ENCODE measurements at places on chromosomes 6 and 20.

DNA sequence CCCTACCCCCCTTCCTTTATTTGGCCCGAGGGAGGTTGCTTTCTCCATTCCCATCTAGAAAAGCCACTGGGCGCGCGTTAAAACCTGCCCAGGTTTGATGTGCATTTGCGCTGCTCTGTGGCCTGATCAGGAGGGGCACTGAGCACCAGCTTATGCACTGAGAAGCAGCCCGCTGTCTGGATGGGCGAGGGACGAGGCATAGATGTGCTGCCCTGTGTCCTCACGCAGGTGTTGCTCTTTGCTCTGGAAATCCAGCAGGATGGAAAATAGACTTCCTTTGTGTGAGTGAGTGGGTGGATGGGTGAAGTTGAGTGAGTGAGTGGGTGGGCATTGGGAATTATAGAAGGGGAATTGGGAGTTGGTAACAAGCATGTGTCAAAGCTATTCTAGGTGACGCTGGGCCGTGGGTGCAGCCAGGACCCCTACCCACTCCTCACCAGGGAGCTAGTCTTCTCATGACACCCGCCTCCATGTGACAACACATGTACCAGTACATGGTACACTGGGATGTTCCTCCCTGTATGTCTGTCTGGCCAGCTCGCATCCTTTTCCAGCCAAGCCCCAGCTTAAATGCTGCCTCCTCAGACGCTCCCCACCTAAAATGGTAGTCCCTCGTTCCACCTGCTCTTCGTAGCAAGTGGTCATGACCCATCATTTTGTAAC, 162.6 kb downstream of the DTNBP1 start:
- no peak for DNase-seq

GRCh38 chr6:80938131-80938530, 814.4 kb downstream of the TENT5A start:
- DNase-seq: no peak

DNA sequence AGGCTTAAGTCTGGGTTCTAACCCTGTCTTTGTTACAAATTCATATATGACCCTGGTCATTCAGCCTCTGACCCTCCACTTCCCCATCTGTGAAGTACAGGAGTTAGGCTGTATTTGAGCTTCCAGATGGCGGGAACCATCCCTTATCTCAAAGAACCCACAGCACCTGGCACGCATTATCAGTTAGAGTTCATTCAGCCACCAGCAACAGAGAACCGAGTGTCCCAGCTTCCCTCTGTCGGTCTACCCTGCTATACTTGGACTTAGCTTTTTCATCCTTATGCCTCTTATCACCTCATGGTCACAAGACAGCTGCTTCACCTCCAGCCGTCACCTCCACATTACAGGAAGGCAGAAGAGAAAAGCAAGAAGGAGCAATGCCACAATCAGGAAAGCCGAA, 147.8 kb downstream of the EYA2 start:
- DNase-seq: no peak

GRCh38 chr6:11953641-11954040, 58.5 kb upstream of the HIVEP1 start:
- no peak for DNase-seq

- peak; percentile 50 for DNase-seq
Measured at GRCh38 chr6:159074120-159074684, 29.4 kb upstream of the TAGAP start.

DNA sequence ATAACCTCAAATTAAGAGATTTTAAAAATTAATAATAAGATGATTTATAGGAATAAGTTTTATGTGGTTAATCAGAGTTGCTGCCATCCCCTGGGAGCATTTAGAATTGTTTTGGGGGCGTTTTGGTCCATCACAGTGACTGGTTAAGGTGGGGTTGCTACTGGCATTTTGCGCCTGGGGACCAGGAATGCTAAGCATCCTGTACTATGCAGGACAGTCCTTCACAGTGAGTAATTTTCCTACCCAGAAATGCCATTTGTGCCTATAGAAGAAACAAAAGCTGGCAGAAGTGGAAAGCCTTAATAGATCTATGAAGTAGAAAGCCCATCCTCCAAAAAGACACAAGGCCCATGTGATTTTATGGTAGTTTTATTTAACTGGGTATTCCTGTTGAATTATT, 118.0 kb downstream of the ANKS1A start:
- DNase-seq: no peak

GRCh38 chr6:45371924-45372573, 5.7 kb downstream of the SUPT3H start:
- DNase-seq: no peak

- DNase-seq: no peak
Measured at GRCh38 chr6:30397697-30398096, 52.7 kb downstream of the RPP21 start.

DNA sequence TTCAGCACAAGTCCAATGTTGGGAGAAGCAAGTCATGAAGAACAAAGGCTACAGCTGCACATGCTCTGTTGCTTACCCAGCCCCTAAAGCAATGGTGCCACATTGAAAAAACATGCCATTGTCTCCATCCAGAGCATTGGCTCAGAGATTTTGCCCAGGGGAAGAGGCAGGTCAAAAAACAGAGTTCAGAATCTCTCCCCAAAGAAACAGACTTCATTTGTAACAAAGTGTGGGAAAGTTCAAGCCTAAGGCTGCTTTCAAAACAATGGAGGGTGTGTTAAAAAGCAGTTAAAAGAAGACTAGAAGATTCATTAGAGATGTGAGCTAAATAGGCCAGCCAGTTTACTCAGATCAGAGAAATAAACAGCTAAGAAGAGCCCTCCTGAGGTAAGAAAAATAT, 63.6 kb downstream of the DZANK1 start:
- no peak for DNase-seq

DNA sequence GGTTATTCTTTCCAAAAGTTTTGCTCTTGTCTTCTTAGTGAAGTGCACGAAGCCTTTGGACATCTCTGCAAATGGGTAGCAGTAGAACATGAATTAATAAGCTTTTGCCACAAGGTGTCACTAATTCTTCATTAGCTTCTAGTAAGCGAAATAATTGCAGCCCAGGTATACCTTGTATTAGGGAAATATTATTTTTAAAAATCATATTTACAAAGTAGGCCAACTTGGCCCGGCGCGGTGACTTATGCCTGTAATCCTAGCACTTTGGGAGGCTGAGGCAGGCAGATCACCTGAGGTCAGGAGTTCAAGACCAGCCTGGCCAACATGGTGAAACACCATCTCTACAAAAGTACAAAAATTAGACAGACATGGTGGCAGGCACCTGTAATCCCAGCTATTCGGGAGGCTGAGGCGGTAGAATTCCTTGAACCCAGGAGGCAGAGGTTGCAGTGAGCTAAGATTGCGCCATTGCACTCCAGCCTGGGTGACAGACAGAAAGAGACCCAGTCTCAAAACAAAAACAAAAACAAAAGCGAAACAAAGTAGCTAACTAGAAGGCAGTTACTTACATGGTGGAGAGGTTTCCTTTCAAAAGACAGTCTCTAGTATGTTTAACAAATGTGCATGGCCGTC, 8.8 kb upstream of the RSPH3 start:
- DNase-seq: peak; percentile 58

GRCh38 chr6:131597446-131597845, 24.4 kb downstream of the ARG1 start:
- DNase-seq: peak; percentile 5

GRCh38 chr20:32432277-32432676, 74.1 kb downstream of the ASXL1 start:
- DNase-seq: no peak

GRCh38 chr6:32200711-32201475, 8.4 kb upstream of the GPSM3 start:
- no peak for DNase-seq

- no peak for DNase-seq
Measured at GRCh38 chr20:50725724-50726005, 5.7 kb upstream of the PARD6B start.

- no peak for DNase-seq
Measured at GRCh38 chr6:43089467-43089866, 13.4 kb downstream of the PTK7 start.

- DNase-seq: no peak
Measured at GRCh38 chr20:25327521-25328235, 63.0 kb downstream of the ABHD12 start.

- DNase-seq: peak; percentile 42
Measured at GRCh38 chr6:44701637-44702101, 314.2 kb downstream of the CDC5L start.

DNA sequence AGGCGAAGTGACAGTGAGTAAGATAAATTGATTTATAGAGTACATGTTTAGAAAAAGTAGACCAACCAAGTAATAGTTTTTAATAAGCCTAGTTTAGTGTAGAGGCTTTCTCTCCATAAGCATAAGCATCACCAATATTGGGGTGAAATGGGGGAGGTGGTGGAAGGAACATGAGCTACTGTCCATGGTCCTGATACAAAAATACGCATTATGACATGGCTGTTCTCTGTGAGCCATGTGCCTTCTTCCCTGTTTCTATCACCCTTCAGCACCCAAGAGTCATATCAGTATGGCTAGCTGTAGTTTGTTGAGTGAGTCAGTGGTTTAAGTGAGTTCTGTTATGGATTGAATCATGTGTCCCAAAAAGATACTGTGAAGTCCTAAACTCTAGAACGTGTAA, 150.8 kb downstream of the EDN1 start:
- peak; percentile 38 for DNase-seq

DNA sequence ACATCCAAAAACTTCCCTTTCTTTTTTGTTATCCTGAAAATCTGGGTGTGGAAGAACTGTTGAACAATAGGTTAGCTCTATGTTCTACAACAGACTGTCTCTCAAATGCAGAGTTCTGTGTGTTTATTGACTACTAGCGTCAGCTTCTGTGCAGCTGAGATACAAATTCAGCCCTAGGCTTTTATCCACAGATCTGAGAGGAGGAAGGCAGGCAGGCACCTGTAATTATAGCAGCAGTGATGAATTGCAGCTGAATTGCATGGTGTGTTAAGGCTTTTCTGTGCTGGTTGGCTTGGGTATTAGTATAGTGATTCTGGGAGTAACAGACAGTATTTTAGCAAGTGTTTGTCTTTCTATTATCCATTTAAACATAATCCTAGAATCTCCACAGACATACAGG, 24.4 kb downstream of the GRIK2 start:
- no peak for DNase-seq

GRCh38 chr6:167710363-167710920, 116.3 kb upstream of the AFDN start:
- DNase-seq: no peak

GRCh38 chr20:51022803-51023616, at the start of gene KCNG1:
KCNG1 (minus strand) TSS chr20:51023107; CDS start chr20:51010338, 12,769 bp downstream.
- peak; percentile 69 for DNase-seq

- peak; percentile 76 for DNase-seq
Measured at GRCh38 chr6:31897612-31898382, at the start of gene EHMT2. EHMT2 (minus strand) TSS chr6:31897698; CDS start chr6:31897677, 21 bp downstream.

- DNase-seq: no peak
Measured at GRCh38 chr20:35243986-35244385, 17.5 kb downstream of the MMP24 start.

- peak; percentile 43 for DNase-seq
Measured at GRCh38 chr20:13418263-13419229, 197.5 kb downstream of the ISM1 start.
